Right renal pelvis (tissue), 4 donors: ENCODE measurements at places on chromosomes 7 and 10.

- no peak for DNase-seq
Measured at GRCh38 chr10:84155521-84155920, 16.2 kb downstream of the GHITM start.

GRCh38 chr10:80702143-80702542 lies 164.4 kb downstream of the SH2D4B start:
- no peak for DNase-seq

GRCh38 chr7:137975768-137976167 lies 26.1 kb downstream of the CREB3L2 start:
- DNase-seq = no peak

DNA sequence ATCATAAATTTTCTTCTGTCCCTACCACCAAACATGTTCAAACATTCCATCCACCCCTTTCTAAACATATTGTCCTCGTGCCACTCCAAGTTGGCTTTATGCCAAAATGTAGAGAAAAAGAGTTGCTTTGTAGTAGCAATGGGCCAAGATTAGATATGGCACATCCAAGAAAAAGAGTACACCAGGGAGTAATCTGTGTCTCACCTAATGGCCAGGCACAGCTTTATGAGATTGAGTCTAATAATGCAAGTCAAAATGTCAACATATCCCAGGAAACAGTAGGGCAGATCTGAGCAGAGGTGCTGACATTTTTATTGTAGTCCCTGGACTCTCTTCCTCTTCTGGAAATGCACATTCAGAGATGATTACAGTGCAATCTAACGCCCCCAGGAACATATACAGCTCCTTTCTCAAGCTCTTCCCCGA lies 5.7 kb upstream of the OR6V1 start:
- DNase-seq = no peak

DNA sequence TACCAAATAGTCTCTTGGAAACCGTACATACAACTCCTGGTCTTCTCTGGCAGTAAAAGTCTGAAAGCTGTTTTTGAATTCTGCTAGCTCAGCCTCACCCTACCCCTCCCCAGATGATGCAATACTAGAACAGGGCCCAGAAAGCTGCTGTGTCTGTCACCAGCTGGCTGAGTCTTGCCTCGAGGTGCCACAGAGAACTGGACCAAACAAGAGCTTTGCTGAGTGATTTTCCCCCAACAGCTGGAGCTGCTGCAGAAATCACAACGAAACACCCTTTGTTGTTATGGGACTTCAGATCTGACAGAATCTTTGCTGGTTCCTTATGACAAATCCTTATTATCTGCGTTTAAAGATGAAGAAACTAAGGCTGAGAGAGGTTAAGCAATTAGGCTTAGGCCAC lies 134.1 kb downstream of the SPAG6 start:
- no peak for DNase-seq

DNA sequence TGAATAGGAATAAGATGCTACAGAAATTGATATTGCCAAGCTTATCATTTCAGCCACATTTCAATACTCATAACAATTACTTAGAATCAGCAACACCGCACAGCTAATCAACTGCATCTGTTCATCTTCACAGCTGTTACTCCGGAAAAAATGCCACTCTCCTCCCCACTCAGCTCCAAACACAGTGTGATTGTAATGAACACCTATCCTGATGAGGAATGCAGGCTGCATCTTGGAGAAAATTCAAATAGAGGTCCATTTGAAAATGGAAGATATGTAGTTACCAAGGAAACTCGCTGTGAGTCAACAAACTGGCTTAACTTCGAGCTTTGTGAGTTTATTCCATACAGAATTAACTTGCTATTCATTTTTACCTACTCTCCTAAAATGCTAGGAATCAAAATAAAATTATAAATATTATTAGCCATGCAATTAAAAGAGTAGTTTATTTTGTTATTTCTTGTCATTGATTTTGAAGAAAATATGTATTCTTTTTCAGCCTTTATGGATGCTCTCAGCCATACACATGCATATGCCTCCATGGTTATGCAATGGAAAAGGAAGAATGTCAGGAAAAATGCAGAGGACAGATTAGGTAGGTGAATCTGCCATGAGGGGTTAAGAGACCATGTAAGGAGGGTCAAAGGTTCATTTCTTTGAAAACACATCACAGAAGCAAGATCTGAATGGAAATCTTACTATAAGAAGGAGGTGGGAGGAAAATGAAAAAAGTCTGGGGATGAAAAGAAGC lies 267.2 kb downstream of the POM121L12 start:
- DNase-seq = no peak

- no peak for DNase-seq
Measured at GRCh38 chr10:90775351-90776028, 82.3 kb downstream of the HTR7 start.

DNA sequence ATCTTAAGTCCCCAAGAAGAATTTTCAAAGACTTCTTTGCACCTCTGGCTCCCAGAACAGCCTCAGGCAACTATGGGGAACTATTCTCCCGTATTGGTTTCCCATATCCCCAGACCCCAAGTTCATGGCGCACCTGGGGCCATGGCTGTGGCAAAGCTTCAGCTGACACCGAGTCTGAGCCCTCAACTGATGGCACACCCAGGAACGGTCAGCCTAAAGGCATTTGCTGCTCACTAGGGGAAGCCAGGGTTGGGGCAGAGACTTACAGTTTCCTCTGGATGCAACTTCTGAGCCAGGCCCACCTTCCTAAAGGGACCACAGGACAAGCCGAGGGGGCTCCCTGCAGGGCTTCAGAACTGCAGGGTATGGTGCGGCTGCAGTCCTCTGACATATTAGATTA lies 13.7 kb upstream of the CPA1 start:
- DNase-seq = no peak

DNA sequence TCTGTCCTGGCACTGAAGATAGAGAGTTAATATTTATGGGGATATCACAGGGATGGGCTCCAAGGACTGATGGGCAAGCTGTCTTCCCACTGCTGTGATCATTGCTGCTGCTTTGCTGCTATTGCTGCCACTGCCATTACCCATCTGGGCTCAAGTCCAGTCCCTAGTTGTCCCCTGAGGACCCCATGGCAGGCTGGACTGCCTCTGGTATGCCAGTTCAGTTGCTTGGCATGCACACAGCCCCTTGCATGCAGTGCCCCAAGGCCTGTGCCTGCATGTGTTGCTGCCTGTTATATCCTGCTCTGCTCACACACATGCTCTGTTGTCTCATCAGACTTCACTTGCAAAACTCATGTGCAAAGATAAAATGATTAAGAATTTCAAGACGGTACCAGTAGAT lies 109.5 kb downstream of the ADRA2A start:
- DNase-seq = no peak

GRCh38 chr7:67917437-67917755 lies 920.8 kb downstream of the TYW1 start:
- DNase-seq = no peak

GRCh38 chr7:106151459-106152312 lies 39.6 kb upstream of the SYPL1 start:
- no peak for DNase-seq

- DNase-seq = no peak
Measured at GRCh38 chr7:156898938-156899337, 6.0 kb upstream of the LMBR1 start.
